ENCODE measurements at places on chromosomes 1 and 21.

DNA sequence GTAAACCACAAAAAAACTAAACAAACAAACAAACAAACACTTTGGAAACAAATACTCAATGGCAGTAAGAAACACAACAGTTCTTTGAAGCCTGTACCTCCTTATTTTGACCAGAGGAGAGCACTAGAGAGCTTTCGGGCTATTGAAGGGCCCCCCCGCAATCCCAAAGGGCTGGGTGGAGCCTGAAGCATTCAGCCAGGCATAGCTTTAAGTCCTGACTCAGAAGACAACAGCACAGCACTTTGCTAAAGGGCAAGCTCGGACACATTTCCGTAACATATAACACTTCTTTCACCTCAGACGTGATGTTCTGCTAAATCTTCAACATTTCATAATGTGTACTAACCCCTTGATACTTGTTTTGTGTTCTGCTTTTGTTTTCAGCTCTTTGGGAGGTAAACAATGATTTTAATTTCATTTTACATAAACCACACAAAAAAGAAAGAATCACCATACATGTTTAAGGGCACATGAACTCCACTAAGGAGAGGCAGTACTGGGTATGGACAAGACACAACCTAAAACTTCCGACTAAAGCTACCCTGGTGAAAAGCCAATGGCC lies 9.7 kb upstream of the SHCBP1L start:
- no peak for DNase-seq

- DNase-seq: no peak
Measured at GRCh38 chr21:37828556-37828955, 87.7 kb downstream of the KCNJ6 start.

DNA sequence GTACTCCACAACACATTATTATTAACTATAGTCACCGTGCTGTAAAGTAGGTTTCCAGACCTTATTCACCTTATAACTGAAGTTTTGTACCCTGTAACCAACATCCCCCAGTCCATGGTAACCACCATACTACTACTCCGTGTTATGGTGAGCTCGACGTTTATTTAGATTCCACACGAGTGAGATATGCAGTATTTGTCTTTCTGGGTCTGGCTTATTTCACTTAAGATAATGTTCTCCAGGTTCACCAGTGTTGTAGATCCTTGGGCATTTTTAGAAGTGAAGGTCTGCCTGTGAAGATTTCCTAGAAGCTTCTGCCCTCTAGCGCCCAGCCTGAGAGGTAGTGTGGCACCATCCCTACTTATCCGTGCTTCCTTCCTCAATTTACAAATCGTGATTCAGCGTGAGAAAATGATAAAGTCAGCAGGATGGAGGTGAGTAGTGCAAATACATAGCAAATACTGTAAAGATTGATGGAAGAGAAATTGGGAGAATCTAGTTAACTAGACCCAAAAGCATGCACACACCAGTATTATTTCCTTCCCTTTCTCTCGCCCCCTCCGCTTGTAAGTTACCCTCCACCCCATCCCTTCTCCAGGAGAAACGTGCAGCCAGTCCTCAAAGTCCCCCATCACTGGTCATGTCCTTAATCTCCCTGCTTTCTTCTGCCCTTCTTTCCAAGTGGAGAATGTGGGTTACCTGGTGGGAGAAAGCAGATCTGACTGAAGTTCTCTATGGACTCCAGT lies 36.0 kb upstream of the DISC1 start:
- no peak for DNase-seq

DNA sequence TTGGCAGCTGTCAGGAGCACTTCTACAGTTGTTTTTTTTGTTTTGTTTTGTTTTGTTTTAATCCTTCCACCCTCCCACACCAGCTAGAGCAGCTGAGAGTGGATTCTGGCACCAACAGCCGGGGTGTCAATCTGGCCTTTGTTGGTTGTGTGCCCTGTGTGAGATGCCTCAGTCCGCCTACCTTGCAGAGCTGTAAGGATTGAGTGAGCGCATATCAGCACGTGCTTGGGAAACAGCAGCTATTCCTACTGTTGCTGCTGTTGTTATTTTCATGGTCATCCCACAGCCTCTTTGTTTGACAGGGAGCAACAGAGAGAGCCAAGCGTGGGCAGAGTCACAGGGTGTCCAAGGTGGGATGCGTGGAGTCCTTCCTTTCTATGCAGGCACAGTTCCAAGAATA lies 50.4 kb downstream of the PGBD5 start:
- DNase-seq: no peak

- no peak for DNase-seq
Measured at GRCh38 chr1:244653439-244654107, 647 bp downstream of the DESI2 start.

DNA sequence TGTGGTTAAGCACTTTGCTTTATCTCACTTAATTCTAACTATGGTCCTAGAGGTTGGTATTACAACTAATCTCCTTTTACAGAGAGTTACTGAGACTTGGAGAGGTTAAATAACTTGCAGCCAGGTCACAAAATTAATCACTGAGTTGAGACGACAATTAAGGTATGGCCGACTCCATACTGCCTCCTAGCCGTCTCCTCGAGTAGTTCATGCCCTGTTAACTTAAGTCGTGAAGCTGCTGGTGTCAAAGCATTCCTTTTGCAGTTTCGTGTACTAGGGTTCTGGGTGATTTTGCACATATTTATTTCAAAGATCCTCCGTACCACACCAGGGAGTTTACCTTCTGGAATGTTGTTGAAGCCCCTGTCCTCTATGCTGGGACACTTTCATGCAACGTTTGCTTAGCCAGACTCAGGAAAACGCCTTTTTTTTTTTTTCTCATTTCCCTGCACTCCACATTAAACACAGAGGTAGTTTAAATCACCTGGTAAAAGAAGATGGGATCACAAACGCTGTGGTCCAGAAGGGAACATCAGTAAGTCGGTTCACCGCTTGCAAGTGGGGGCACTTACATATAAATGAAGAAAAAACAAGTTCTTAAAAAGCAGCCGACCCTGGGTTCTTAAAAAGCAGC lies 570 bp upstream of the NEK7 start:
- DNase-seq: peak; percentile 69

DNA sequence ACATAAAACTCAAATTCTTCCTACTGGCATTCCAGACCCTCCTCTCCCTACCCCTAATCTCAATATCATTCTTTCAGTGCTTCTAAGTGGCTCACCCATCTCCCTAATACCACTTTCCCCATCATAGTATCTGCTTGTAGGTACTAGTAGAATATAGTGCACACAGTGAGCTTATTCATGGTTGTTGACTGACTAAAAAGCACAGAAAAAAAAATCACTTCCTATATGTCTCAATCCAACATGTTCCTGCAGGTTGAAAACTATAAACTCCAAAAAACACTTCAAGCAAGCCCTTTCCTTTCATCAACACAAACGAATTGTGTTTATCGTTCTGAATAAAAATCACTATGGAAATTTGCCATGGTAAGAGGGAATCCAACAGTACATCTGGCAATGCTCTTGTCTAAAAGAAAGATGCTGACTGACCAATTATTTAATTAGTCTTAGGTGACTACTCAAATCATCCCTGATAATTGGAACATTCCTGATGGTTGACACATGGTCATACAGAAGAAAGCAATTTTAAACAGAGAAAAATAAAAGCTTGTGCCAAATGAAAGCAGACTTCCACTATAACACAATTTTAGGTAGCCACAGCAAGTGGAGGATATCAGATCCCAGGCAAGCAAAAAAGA lies 87.1 kb downstream of the NDUFS5 start:
- DNase-seq: no peak

- DNase-seq: no peak
Measured at GRCh38 chr1:58914925-58915324, 131.1 kb upstream of the JUN start.

DNA sequence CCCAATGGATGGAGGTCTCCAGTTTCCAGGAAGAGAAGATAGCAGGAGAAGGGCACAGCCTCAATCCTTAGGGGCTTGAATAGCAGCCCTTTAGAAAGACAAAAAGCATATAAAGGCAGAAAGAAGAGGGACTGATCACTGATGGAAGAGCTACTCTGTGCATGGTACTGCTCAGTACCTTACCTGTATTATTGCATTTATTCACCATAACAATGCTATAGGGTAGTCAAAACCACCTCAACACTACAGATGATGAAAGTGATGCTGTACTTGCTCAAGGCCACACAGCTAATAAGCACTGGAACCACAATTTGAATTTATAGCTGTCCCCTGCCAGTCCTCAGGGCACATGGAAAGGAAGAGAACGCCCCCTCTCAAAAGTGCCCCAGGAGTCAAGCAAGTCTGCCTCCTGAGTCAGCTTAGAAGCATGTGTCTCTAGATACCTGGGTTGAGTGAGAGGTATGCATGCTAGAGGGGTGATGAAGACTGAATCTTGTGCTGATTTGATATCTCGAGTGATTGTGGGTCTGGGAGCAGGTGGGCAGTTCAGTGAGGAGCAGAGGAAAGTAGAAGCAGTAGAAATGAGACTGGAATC lies 13.6 kb downstream of the DDAH1 start:
- DNase-seq: no peak

Data from activated CD4-positive, alpha-beta T cell treated with anti-CD3 and anti-CD28 coated beads, Interleukin-2, amount 50 U/mL, for 24 hours (primary cell).